OCI-M1 (cell line): ENCODE measurements at places on chromosomes 2 and 18.

- no peak for DNase-seq
These were observed 104.1 kb upstream of the TRIB2 start for GRCh38 chr2:12612671-12613070.

GRCh38 chr2:75640621-75641121, 5.9 kb upstream of the MRPL19 start:
- DNase-seq: peak; percentile 72

DNA sequence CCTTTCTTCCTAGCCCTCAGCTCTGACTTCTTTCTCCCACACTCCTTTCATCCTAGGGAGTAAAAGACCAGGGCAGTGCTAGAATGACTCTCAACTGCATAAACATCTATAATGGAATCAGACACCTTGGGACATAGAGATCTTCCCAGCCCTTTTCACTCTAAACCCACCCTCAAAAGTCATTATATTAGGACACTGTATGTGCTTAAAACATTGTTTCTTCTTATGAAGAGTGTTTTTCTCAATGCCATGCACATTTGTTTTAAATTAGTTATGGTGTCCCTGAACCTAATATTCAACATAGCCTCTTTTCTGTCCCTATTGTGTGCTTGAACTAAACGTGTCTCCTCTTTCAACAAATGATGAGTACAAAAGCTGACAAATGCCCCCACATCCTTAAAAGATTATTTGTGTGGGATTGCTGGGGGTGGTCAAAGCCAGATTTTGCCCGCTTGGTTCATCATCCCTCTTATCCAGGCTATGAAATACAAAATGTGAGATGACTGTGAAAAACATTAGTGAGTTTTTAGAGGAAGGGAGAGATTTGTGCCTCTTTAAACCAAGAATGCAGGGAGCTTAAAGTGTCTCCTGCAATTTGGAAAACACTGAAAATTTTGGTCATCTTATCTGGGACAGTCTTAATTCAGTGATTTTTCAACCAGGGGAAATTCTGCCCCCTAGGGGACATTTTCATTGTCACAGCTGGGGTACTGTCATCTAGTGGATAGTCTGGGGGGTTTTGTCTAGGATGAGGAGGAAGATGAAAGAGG, 29.0 kb downstream of the SERPINB5 start:
- peak; percentile 74 for DNase-seq

- peak; percentile 56 for DNase-seq
These were observed 7.0 kb upstream of the SP5 start for GRCh38 chr2:170707821-170708795.

DNA sequence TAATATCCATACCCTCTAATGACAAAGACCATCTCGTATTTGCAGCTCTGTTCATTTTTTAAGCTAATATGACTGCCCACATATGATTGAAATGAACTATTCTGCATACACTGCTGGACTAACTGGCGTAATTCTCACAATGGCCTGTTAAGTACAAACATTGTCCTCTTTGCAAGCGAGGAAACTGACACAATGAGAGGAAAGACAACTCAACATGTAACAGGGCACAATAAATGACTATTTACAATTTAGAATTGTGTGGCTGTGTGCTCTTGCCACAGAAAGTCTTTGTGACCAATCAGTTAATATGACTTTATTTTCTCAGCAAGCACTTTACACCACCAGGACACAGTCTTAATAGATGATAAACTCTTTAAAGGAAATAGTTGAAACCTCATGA, 498.0 kb downstream of the CNTNAP5 start:
- DNase-seq: no peak

DNA sequence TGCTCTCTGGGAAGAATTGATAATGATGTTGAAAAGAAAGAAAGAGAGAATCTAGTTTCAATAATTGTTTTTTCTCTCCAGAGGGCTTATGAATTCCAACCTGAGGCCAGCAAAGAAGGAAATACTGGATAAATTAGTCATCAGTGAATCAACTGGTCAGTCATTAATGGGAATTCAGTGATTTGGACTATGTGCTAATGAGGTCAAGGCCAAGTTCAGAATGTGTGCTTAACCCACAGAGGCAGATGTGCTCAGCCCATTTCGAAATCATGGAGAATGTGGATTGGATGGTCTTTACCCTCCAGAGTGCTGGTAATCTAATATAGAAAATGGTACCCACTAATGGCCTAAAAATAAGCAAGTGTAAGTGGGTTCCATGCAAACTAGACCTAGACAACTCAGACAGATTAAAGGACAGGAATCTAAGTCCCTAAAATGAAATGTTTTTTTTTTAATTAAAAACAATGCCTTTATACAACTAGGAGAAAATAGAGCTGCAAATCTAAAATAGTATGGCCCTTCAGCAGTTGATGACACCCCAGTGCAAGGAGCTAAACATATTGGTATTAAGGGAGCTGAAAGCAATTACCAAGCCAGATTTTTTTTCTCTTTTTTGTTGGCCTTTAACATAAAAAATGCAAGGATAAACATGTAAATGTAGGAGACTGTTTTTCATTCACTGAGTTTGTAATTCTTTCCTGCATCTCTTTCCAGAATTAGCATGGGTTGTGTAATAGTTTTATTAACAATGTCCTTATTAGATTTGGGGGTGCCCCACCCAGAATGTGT, 296.9 kb downstream of the SATB2 start:
- DNase-seq: no peak

GRCh38 chr2:178764097-178764496, 43.1 kb downstream of the TTN start:
- DNase-seq: no peak

DNA sequence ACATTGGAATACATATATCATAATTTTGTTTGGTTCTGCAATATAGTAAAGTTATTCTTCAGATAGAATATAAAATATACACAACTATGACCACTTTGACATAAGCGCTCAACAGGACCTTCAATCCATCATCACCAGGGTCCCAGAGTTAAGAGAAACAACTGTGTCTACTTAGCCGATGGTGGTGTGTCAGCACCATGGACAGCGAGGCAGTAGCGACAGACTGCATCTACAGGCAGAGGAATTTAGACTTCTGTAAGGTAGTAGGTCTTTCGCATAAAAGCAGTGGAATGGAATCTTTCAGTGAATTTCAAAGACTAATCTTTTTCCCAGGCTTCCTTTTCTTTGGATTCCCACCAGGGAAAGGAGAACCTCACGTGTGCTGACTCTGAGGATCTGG, 20.5 kb upstream of the LRPPRC start:
- peak; percentile 52 for DNase-seq

DNA sequence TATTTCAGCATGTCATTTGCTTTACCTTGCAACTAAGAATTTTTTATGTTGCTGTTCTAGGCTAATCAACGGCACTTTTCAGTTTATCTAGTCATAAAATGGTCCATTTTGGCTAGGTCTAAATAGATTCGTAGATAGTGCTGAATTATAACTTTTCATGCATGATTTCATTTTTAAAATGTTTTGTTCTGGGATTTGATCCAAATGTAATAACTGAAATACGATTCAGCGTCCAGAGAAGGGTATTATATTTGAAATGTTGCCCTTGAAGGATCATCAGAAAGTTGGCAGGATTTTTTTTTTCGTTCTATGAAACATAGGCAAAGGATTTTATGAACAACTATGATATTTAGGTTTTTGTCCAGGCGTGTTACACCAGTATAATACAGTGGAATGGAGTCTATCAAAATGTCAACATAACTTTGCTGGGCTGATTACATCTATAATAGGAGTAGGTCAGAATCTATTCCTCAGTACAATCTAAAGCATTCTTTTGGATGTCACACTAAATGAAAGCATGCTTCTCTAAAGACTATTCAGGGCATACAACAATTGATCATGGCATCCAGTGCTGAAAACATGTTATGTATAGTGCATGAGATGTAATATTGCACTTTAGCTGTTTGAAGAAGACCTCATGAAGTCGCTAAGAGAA, 24.8 kb downstream of the TTC27 start:
- no peak for DNase-seq

DNA sequence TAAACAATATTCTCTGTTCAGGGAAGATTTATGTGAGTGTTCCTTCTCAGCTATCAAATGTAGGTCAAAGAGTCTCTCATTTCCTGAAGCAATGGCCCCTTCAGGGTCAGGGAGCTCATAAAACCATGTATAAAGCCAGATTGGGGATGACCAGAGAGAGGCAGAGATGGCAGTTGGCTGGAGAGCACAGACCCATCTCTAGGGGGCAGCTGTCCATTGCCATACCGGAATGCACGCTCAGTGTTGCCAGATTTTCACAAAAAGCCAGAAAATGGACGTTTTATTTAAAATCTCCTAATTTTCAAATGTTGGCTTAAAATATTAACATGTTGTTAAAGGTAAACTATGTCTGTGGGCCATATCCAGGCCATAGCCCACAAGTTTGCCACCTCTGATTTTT, 1920.7 kb upstream of the CELF4 start:
- no peak for DNase-seq

DNA sequence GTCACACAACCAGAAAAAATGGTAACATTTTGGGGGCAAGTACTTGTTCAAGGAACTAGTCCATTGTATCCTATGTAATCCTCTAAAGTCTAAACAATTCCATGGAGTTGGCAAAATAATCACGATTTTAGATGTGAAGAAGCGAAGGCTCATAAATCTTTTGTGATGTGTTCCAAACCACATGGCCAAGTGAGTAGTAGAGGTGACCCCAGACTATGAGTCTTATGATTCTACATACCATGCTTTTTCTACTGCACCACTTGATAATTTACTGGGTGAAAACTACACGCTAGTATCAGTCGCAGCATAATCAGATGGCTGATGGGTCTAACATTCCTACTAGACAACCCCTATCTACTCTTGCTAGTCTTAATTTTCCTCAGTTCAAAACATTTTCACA, 371.4 kb downstream of the OSR1 start:
- DNase-seq: no peak

DNA sequence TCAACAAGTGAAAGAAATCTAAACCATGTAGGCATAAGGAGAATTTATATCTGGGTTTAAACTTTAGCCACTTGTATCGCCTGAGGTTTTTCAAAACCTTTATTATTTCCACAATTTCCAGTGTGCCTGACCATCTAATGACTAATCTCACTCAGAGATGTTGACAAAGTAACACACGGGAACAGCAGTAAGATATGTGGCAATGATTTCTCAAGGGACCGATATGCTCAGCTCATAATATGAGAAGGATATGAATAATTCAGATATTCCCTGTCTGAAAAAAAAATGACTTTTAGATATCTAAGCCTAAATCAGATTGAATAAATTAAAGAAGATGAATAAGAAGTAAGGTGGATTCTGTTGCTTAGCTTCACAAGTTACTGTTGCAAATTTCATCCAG, 43.5 kb downstream of the TMEM163 start:
- no peak for DNase-seq

DNA sequence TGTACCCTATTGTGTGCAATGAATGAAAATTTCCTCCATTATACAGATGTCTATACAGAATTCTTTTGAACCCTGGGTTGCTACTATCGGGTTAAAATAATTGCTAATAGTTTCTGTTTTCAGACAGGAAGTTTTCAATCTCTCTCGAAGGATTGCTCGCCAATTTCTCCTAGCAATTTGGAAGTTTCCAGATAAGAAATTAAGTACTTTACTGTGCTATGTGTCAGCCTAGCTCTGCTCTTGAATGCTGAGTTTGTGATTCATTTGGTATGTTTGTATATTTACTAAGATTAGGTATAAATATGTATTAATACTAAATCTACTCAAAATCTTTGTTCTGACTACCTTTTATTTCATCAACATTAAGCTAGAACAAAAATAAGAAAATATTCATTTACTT, 74.6 kb upstream of the ARL5A start:
- no peak for DNase-seq

- peak; percentile 51 for DNase-seq
These were observed 21.8 kb upstream of the RPIA start for GRCh38 chr2:88669482-88670214.

- no peak for DNase-seq
These were observed 475.3 kb downstream of the ARHGAP15 start for GRCh38 chr2:143604566-143604959.

GRCh38 chr2:118190474-118190873, 102.2 kb downstream of the INSIG2 start:
- DNase-seq: no peak

GRCh38 chr2:9247177-9247576, 40.6 kb downstream of the ASAP2 start:
- no peak for DNase-seq

DNA sequence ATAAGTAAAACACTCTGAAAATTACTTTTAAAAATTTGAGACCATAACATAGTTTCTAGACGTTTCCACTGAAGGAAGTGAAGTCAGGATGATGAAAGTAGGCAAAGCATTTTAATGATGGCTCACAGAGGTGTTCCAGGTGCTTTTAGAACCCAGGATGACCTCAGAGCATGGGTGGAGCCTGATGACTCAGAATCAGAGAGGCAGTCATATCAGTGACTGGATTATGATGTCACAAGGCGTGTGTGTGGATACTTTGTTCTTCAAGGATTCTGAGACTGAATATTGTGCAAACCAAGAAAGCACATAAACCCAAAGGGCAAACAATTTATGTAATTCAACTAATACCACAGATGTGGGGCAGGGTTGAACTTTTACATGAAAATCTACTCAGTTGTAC, 208.0 kb upstream of the FBXO11 start:
- peak; percentile 71 for DNase-seq

DNA sequence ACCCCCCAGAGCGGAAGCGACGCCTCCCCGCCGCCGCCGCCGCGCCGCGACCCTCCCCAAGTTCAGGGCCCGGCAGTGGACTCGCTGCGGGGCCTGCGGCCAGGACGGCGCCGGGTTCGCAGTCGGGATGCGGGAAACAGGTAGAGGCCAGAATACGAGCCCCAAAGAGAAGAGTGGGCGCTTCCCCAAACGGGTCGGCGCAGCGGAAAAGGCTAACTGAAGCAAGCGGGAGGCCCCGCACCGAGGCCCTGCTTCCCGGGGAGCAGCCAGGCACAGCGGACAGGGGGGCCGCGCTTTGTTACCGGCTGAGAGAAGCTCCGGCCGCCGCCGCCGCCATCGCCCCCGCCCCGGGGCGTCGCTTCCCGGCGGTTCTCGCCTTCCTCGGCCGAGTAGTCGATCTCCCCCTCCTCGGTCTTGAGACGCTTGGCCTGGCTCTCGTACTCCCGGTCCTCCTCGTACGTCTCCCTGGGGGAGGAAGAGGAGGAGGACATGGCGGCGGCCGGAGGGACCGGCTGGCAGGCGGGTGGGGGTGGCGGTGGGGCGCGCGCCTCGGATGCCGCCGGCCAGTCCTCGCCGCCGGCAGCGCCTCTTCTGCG, 494 bp downstream of the HNRNPLL start:
- peak; percentile 68 for DNase-seq

- no peak for DNase-seq
These were observed 110.6 kb upstream of the DDX18 start for GRCh38 chr2:117703858-117704257.

DNA sequence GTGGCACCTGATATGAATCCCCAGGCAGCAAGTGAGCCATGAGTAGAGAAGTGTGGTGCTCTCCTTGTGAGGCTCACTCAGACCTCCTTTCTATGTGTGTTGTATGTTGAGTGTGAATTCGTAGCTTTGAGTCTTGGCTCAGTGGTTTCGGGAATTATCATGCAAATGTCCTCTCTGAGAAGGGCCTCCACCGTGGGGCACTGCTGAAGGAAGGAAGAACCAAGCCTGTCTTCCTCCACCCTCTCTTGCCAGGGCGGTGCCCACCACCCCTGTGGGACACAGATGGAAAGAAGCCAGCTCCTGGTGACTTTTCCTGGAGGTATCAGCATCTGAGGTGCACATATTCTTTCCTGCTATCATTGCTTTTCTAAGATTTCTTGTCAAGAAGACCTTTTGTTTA, 156.1 kb downstream of the MYT1L start:
- no peak for DNase-seq

- DNase-seq: peak; percentile 71
These were observed 110.9 kb downstream of the STK39 start for GRCh38 chr2:168136392-168136977.

GRCh38 chr2:241637795-241638660, 535 bp downstream of the ATG4B start:
- DNase-seq: peak; percentile 53
